ENCODE measurements at places on chromosomes 7 and 10.

DNA sequence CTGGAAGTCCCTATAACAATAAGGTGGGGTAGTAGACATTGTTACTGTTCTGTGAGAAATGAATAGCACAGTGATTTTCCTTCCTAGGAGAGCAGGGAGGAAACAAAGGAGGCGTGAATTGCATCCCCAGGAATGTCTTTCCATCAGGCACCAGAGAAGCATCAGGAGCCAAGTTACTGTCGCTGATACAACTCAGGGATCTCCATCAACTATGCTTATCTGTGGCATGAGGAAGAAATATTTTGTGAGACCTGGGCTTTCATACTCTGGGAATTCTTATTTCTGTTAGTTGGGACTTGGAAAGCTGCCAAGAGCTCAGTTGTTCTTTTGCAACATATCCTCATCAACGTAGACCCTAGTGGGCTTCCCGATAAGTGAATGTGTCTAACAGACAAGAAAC is 622.3 kb downstream of the SUGCT start:
- DNase-seq = no peak

GRCh38 chr7:140375892-140376730 is 22.2 kb downstream of the SLC37A3 start:
- no peak for DNase-seq

DNA sequence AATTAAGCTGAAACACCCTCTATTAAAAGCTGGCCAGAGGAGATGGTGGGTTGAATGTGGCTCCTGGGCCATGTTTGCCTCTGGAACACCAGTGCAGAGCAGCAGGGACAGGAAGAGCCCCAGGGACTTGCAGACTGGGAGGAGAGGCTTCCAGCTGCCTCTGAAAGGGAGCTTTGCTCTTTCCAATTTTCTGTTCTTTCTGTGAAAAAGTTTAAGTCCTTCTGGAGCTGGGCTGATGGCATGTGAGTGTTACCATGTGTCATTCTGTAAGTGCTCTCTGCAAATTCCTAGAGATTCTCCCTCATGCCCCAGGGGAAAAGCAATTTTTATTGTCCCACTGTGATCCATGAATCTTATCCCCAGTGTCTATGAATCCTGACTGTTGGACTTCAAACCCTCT is 112.8 kb upstream of the LANCL2 start:
- DNase-seq = no peak

DNA sequence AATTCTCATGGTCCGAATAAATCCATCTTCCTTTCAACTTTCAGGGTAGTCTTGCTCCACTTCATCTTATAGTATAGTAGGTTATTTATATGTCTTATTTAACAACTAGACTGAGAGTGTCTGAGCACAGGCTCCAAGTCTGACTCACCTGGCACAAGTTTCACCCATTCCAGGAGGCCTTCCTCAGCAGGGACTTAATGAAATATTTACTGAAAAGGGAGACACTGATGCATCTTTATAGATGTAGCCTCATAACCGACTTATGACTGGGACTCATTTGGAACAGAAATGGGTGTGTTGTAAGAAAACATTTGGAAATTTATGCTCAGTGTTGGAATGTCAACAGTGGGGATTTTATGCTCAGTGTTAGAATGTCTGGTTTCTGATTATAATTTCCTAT is 59.9 kb downstream of the CH25H start:
- no peak for DNase-seq

- DNase-seq = no peak
Observed at GRCh38 chr7:143905509-143905908, 3.5 kb upstream of the TCAF1 start.

- no peak for DNase-seq
Observed at GRCh38 chr10:99368646-99369045, 39.5 kb downstream of the CNNM1 start.

- DNase-seq = no peak
Observed at GRCh38 chr10:99520040-99520846, 12.5 kb upstream of the NKX2-3 start.

- no peak for DNase-seq
Observed at GRCh38 chr7:130273933-130274255, 7.2 kb downstream of the CPA2 start.

DNA sequence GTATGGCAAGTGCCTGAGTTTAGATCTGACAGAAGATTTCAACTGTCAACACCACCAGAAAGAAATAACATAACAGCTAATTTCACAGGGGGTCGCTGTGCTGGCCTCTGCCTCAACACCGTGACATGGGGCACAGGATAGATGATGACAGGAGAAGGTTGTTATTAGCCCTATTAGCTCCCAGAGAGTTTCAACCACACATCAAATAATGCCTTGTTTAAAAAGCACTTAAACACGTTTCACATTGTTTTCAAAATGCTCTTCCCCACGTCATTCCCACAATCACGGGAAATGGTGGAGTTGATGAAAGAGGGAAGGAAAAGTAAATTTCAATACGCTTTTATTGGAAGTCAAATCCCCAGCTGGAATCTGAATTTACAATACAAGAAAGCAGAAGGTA is 184.7 kb downstream of the MAGI2 start:
- no peak for DNase-seq

GRCh38 chr7:91569728-91570457 is 305.7 kb downstream of the FZD1 start:
- DNase-seq = no peak

GRCh38 chr7:113371416-113372043 is 253.2 kb upstream of the SMIM30 start:
- DNase-seq = no peak

GRCh38 chr10:48568546-48568945 is 36.3 kb downstream of the ARHGAP22 start:
- no peak for DNase-seq

DNA sequence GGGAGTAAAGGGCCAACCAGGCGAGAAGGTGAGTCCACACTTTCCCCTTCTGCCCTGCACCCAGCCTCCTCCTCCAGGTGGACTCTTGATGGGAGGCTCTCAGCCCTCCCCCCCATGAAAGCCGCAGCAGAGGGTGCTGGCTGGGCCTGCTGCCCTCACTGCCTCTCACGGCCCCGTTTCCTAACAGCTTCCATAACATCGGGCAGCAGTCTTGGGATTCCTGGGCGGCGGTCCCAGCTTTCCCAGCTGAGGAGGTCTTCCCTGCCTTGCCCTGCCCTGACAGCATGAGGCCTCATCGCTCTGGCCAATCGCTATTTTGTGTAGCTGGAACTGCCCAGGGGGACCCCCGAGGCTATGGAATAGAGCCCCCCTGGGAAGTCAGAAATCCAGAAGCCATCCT is 76.3 kb downstream of the COL13A1 start:
- DNase-seq = no peak

GRCh38 chr7:141079219-141079618 is 5.4 kb downstream of the TMEM178B start:
- DNase-seq = no peak

All from hypothalamus (tissue), 51 donors.